ENCODE measurements at places on chromosomes 1 and 21. TPM values are rescaled to one million over a fixed set of nuclear protein-coding genes. Genes with fewer than 3 reads are reported as not detected.

Gene BRDT
- total RNA-seq: not detected

GRCh38 chr1:7505771-7506453, 265.2 kb upstream of the VAMP3 start:
- DNase-seq: no peak

Gene GUCA2B
- total RNA-seq: not detected

DNA sequence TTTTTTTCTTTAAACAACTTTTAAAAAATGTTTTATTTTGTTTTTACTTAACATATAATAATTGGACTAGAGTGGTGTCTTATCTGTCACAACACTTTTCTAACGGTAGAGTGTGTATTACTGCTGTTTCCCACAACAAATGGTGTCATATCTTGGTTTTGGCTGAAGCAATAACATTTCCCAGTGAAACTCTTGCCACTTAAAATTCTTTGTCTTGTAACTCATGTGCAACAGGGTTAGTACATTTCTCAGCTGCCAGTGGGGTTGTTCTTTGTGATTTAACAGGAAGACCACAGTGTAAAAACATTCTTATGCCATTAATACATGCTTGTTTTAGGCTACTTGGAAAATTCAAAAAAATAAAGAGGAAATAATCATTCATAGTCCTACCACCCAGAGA, 43.5 kb downstream of the ALPL start:
- DNase-seq: no peak

DNA sequence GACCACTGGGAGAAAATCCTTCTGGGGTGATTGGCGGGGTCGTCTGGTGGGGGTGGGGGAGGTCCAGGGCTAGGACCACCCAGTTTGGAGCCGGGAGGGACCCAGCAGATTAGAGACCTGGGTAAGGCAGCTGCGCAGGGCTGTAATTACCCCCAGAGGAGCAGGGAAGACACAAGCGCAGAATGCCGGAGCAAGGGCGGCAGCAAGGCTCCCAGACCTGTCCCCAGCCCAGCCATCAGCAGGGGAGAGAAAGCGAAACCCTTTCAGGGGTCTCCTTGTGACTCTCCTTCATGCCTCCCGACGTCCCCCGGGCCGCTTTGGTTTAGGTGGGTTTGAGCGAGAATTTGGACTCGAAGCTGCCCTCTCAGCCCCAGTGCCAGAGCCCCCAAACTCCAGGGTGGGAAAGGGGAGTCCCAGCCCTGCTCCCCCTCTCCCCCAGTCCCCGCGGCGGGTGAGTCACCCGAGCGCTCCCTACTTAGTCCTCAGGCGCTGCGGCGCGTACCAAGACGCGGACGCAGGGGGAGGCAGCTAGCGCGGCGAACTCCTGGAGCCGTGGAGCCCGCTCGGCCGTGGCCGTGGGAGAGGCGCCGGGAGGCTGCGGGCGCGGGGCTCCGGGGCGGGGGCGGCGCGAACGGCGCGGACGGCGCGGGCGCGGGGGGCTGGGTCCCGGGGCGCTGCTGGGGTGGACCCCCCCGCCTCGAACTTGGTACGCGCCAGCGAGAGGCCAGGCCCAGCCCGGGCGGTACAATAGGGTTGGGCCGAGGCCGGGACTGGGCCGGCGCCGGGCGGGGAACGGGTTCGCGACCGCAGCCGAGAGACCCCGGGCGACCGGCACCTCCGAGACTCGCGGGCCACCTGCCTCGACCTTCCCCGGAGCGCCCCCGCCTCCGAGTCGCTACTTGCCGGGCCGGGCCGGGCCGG, at the start of gene MAP7D1:
Gene MAP7D1, plus strand, starts transcription at position 753 of the 921 bp plus-strand sequence. CDS start 258 bp downstream, outside the sequence.
- DNase-seq: peak; percentile 86

GRCh38 chr21:28771790-28772501, 220.7 kb downstream of the LTN1 start:
- no peak for DNase-seq

GRCh38 chr21:43600642-43601402, 58.5 kb downstream of the HSF2BP start:
- DNase-seq: no peak

Gene SNX7
- total RNA-seq: not detected

GRCh38 chr1:58815686-58816071, 31.8 kb upstream of the JUN start:
- no peak for DNase-seq

GRCh38 chr1:15739745-15740144, 2.6 kb upstream of the TMEM82 start:
- DNase-seq: no peak

DNA sequence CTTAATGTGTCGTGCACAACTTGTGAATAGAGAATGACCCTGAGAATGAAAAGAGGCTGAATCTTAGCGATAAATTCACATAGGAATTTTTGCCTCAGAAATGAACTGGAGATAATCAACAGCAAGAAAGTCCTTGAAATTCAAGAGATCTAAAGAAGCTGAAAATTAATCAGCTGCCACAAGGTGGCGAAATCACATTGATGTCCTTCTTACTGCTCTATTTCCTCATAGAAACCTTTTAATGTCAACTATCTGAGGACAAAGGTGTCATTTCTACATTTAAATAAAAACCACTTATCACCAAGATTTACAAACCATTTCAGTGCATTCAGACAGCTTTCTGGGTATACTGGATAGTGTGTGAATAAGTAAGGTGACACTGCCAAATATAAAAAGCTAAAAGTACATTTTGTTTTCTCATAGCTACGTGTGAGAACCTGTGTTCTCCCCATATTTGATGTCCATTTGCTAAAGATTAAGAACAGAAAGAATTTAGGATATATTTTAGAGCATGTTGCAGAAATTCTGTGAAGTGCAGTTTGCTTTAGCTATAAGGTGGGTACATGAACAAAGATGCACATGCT, 485.3 kb upstream of the PTBP2 start:
- no peak for DNase-seq

Gene PRDX1
- 746 TPM for total RNA-seq

- DNase-seq: no peak
Measured at GRCh38 chr1:228050571-228051231, 31.8 kb upstream of the ARF1 start.

DNA sequence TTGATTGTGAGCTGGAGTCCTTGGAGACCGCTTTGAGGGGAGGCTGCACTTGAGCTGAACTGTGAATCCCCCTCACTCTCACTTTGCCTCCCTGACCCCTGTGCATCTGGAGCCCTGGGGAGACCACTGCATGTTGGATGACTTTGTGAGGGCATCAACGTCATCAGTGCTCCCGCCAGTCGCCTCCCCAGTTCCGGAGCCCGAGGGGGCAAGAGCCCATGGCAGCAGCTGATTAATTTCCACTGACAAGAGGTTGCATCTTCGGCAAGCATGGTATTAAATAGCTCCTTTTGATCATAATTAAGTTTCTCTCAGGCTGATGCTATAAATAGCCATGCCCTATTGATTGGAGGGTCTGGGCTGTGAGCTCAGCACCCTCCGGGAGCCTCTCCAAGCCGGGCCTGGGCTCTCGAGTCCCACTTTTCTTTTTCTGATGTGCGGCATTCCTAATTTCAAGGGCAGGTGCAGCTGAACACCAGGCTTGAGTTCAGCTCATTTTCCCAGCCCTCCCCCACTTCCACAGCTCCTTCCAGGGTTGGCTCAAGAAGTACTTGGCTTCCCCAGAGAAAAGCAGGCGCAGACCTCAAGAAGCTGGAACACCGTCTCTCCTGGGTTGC, 33.2 kb downstream of the KCND3 start:
- no peak for DNase-seq

Gene RGS18
- total RNA-seq: not detected

DNA sequence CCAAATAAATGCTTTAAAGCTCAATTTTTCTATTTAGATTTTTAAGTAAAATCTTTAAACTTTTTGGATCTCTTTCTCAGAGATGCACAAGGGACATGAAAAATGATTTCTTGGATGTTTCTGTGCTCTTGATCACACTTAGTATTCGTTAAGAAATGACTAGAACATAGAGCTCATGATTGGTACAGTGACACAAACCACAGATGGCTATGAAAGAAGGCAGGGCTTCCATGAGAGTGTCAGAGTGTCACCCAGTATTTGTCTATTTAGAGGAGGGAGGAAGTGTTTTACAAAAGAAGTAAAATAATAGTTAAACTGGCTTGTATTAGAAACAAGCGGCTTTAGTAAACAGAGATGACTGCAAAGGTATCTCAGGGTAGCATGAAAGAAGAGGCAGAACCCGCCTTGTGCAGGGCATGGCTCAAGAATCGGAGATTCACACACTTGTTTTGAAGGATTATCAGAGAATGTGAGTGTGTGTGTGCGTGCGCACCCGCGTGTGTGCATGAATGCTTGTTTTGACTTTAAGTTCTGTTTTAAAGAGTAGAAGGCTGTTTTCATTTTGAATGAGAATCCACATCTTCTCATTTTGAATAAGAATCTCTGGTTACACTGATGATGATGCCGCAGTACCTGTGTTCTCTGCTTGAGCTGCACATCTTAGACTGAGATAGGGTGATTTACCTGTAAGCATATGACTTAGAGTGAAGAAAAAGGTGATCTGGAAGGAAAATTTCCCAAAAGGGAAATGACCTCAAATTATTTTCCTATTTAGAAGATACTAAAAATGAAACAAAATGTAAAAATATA, 82.1 kb downstream of the VPS26C start:
- DNase-seq: no peak

- no peak for DNase-seq
Measured at GRCh38 chr1:170284951-170285350, 139.2 kb downstream of the NTMT2 start.

DNA sequence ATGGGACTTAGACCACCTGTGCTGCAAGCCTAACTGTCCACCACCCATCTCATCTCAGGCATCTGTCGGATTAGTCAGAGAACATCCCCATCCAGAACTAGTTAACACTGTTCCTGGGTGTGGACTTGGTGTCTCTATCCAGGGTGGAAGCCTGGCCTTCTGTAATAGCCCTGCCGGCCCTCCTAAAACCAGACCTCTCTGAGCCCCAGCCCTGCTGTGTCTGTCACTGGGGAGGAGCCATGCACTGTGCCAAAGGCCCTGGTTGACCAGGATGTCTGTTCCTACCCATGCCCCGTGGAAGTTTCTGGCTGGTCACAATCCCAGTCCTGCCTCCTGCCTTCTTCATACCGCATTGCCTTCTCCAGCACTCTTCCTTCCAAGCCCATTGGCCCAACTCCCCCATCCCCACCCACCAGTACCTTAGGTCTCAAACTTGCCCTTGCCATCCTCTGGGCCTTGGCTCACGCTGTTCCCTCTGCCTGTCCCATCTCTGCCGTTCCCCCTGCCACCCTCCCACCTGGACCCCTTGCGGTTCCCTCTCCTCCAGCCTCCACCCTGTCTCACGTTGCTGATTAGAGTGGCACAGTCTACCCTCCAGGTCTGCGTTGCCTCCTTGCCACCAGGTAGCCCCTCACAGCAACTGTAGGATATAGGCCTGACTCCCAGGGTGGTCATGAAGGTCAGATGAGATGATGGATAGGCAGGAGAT, 105.6 kb downstream of the EPHB2 start:
- DNase-seq: no peak

GRCh38 chr1:32501865-32502264, 37.0 kb downstream of the ZBTB8B start:
- no peak for DNase-seq

- DNase-seq: no peak
Measured at GRCh38 chr1:201076092-201076491, 36.1 kb downstream of the CACNA1S start.

DNA sequence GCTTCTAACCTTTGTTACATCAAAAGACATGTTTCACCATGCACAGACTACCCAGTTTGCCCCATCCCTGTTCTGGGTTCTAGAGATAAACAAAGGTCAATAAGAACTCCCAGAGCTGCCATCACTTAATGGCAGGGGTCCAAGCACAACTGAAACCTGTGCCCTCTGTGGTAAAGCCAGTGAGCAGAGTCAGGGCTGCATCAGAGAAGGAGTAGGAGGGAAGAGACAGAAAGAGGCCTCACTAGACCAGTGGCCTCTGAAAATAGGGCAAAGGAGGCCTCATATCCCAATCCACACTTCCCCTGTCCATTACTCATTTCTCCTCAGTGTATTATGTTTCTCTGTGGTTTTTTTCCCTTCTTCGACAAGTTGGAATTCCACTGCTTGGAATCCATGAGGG, 10.2 kb downstream of the ATP1A2 start:
- no peak for DNase-seq
